ENCODE measurements at places on chromosomes 2 and 18.

DNA sequence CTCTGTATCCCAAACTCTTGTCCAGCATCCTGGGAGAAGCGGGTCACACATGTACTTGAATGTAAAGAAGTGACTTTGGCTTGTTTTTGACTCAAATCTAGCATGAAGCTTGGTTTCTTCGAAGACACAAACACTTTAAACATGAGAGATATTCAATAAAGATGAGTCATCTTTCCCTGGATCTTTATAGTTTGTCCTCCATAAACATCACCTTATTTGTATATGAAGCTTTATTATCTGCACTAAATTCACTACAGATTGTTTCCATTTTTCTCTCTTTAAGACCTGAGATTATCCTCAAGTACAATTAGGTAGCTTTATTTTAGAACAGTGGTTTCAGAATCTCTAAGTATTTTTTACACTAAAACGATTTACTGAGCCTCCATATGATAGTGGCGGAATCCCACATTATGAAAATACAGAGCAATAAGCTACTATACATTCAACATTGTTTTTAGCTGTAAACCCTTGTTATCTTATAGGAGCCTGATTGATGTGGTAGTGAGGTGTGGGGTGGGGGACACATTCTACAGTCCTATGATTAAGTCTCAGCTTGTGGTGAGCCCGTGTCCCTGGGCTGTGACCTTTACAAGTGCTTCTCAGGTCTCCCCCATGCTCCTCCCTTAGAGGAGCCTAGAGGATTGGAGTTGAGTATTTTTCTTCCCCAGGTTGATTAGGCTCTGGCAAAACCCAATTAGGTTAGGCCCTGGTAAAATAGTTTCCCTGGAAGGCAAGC lies 79.6 kb upstream of the RAPGEF4 start:
- no peak for DNase-seq

- no peak for DNase-seq
Observed at GRCh38 chr2:159124441-159124911, 156.0 kb downstream of the TANC1 start.

DNA sequence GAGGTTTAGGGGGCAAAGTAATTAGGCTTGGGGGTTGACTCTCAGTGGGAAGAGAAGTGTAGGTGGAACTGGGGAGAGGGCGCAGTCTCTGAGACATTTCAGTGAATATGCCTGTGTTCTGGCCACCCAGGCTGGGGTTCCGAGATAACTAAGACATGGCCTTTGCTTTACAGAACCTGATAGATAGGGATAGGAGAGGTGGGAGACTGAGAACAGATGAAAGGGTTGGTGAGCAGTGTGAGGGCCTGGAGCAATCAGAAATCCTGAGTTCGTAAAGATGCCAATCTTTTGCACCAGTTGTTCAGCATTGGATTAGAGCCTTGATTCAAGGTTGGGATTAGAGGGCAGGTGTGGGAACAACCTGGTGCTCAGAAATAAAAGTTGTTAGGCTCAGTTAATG lies 15.6 kb downstream of the PARD3B start:
- DNase-seq: no peak

GRCh38 chr2:143524119-143524553 lies 394.9 kb downstream of the ARHGAP15 start:
- DNase-seq: no peak

DNA sequence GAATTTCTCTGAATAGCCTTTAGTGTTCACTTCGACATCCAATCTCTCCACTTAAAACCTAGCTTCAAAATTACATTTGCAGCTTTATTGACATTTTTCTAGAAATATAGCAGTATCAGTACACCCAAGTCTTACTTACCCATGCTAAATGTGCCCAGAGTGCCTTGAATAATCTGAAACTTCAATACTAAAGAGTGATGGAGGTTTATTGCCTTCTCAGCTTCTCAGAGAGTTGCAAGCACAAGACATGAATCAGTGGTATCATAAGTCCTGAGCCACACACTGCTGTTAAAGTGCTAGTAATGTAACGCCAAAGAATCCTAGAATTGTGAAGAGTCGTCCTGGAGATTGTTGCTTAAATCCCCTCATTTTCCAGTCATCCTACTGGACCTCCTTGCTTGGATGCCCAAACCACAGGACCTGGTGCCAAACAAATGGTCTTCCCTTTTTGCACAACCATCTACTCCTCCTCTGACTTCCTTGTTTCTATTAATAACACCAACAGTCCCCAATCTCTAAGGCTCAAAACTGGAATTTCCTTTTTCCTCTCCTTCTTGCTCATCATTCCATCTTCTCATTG lies 83.2 kb upstream of the SPATS2L start:
- DNase-seq: no peak

GRCh38 chr18:10935588-10935987 lies 213.8 kb downstream of the PIEZO2 start:
- DNase-seq: no peak

GRCh38 chr2:182550234-182550633 lies 123.4 kb upstream of the PDE1A start:
- DNase-seq: no peak

GRCh38 chr2:170892391-170892951 lies 36.6 kb upstream of the GORASP2 start:
- DNase-seq: no peak

- no peak for DNase-seq
Observed at GRCh38 chr2:221641181-221641871, 69.2 kb upstream of the EPHA4 start.

- DNase-seq: no peak
Observed at GRCh38 chr18:55585920-55586561, 2.0 kb downstream of the TCF4 start.

DNA sequence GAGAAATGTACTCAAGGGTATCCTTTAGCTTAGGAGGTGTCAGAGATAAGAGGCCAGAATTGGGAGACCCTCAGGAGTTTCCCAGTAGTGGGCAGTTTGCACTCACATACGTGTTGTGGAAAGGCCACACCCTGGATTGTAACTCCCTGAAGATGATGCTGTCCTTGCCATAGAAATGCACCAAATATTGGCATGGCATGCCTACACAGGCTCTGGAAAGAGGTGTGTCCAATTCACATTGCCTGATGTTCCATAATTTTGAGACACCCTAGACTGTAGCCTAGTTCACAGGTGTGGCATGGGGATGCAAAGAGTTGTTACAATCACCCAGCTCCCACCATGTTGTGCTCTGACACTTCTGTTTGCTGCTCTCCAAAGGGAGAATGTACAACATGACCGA lies 271.9 kb downstream of the CCDC85A start:
- no peak for DNase-seq

GRCh38 chr2:231861288-231861931 lies 64.8 kb downstream of the NPPC start:
- no peak for DNase-seq

DNA sequence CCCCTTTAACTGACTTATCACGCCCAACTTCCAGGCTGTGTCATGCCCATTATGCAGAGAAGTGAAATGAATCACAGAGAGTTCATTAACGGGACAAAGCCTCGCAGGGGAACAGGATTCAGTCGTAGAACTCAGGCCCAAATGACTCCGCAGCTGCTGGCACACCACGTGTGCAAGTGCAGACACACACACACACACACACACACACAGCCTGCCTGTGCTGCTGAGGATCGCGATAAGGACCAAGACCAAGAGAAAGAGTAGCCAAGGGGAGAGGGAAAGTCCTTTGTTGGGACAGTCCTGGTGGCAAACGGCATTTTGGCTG lies 90.0 kb upstream of the TAF1B start:
- DNase-seq: peak; percentile 35

DNA sequence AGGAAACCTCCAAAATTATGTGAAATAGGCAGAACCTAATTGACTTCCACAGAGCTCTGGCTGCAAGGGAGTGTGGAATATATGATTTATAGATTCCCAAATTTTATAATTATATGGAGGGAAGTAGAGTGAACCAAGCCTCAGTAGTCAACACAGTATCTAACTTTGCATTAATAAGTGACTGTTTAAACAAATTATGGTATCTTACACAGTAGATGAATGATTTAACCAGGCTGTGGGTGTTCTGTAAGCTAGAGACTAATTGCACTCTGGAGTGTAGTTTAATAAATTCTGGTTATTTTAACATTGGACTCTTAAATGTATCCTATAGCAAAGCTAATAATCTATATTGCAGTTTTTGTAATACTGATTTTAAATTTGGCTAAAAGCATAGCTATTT lies 183.5 kb downstream of the KIAA1328 start:
- DNase-seq: no peak

DNA sequence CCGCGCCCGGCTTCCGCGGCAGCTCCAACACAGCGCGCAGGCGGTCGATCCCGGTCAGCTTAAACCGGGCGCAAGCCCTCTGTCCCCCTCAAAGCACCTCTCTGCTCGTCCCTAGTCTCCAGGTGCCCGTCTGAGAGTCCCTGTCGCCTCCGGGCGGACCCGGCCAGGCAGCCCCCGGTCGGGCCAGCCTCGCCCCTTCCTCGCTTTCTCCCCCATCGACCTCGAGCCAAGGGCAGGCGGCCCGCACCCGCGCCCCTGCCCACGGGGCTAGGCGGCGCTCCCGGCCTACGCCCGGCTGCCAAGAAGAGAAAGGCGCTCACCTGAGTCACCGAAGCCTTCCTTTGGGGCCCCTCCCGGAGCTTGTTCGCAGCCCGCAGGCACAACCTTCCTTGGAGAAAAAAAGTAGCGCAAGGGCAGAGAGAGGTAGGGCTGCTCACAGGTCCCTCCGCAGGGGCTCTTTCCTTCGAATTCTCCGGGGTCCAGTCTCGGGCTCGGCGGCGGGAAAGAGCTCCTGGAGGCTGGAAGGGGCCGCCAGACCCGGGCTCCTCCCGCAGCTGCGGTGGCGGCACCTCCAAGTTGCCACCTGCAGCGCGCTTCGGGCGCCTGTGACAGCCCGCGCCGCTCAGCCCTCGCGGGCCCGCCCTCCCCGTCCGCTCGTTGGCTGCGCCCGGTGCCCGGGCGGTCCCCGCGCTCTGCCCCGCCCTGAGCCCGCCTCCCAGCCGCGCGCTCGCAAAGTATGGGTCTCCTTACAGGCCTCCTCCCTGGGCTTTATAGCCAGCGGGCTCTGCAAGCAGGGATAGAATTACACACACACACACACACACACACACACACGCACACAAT lies 86.5 kb upstream of the EPB41L3 start:
- DNase-seq: no peak

GRCh38 chr2:70674636-70675430 lies 93.2 kb downstream of the ADD2 start:
- no peak for DNase-seq

- DNase-seq: no peak
Observed at GRCh38 chr18:62732617-62733016, 17.3 kb downstream of the PHLPP1 start.

- DNase-seq: no peak
Observed at GRCh38 chr2:18883616-18884456, 294.5 kb upstream of the NT5C1B start.

DNA sequence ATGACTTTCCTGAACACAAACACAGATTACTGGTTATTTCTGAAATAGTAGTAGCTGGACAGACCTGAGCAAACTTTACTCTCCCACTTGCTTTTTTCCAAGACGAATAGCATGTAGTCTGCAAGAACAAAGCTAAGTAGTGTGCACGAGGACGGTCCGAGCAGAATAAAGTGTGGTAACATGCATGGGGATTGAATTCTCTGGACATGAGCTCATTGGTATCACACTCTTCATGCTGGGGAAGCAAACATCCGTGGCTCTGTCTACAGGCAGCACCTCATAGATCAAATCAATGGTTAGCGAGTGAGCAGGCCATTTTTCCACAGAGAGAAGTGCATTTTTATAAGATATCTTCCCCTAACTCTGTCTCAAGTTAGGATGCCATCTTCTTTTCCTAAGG lies 164.8 kb upstream of the STK17B start:
- DNase-seq: no peak

- no peak for DNase-seq
Observed at GRCh38 chr18:76981396-76981968, 151.1 kb downstream of the MBP start.

GRCh38 chr18:74796841-74797576 lies 199.3 kb downstream of the ZNF407 start:
- DNase-seq: no peak

GRCh38 chr2:120440521-120441350 lies 94.8 kb downstream of the INHBB start:
- DNase-seq: no peak

- DNase-seq: no peak
Observed at GRCh38 chr18:50665519-50665918, 105.6 kb downstream of the MAPK4 start.

DNA sequence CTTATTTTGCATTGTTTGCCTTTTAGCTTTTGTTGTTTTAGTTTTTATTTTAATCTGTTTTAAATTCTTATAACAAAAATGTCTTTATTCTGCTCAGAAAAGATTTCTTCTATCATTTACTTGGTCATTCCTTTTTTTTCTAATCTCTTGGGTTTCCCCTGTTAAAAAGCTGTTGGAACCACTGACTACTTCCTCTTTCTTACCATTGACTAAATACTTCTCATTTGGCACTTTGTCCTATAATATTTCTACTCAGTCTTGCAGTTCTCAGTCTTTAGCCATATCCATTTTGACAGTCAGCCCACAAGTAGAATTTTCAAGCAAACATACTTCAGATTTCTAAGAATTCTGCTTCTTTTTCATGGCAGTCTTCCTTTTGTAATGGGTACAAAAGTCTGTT lies 567.2 kb downstream of the SATB2 start:
- no peak for DNase-seq

DNA sequence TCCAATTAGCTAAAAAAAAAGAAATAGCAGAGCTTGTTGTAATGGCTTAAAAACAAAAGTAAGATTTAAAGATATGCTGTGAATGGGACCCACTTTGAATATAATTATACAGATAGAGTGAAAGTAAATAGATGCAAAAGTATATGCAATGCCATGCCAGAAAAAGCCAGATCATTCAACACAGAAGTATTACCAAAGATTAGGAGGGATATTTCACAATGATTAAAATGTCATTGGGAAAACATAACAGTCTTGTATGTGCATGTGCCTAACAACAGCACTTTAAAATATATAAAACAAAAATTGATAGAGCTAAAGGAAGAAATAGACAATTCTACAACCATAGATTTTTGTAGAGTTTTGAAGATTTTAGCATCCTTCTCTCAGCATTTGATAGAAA lies 19.9 kb upstream of the SIGLEC15 start:
- DNase-seq: no peak

- no peak for DNase-seq
Observed at GRCh38 chr18:61535401-61535800, 202.2 kb downstream of the CDH20 start.

- DNase-seq: no peak
Observed at GRCh38 chr2:73063909-73064875, 7.3 kb downstream of the SFXN5 start.

GRCh38 chr2:120685066-120685973 lies 50.3 kb upstream of the GLI2 start:
- no peak for DNase-seq

DNA sequence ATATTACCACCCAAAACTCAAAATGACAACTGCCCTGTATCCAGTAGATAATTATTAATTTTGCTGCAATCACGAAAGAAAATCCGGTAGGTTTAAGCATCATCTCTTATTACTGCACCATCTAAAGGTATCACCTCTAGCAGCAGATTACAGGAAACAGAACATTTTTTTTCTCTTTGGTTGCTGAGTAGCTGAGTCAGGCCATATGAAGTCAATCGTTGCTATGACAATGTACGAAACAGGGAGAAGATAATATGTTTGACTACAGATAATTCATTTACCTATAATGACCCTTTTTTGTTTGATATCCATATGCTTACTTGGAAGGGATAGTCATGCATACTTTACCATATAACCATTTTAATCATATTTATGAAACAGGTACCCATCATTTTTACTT lies 831.6 kb upstream of the CHAC2 start:
- no peak for DNase-seq

GRCh38 chr2:230592775-230593174 lies 119.9 kb upstream of the CAB39 start:
- DNase-seq: no peak
